GOT3 (cell line): ENCODE measurements at places on chromosomes 6 and 20.
A peak's percentile ranks its signal among the peaks of the same experiment; 100 is the strongest.

- DNase-seq: no peak
Observed at GRCh38 chr6:13417431-13417830, 70.0 kb downstream of the GFOD1 start.

GRCh38 chr20:54132612-54133433 lies 41.0 kb downstream of the CYP24A1 start:
- DNase-seq: peak; percentile 52

DNA sequence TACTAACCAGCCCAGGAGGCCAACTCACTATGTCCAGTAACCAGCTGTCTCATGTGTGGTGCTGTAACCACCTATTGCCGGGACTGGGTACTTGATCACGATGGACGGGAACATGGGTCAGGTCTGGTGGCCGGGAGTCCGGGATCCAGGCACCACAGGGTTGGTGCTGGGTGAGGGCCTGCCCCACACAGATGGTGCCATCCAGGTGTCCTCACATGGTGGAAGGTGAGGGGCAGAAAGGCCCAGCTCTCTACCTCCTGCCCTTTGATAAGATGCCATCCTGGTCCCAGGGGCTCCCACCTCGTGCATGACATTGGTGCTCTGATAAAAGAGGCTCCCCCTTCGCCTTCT lies 116.3 kb downstream of the TAF4 start:
- no peak for DNase-seq

GRCh38 chr6:5205035-5205507 lies 55.7 kb downstream of the LYRM4 start:
- DNase-seq: no peak

- no peak for DNase-seq
Observed at GRCh38 chr20:4130404-4131189, 115.2 kb upstream of the RNF24 start.
